Stimulated activated CD4-positive, alpha-beta T cell treated with anti-CD3 and anti-CD28 coated beads, TNF-alpha, amount 100 ng/mL, for 48 hours (primary cell): ENCODE measurements at places on chromosomes 5 and 9.

GRCh38 chr9:19931098-19931890 lies 142.5 kb upstream of the SLC24A2 start:
- DNase-seq, result no peak

DNA sequence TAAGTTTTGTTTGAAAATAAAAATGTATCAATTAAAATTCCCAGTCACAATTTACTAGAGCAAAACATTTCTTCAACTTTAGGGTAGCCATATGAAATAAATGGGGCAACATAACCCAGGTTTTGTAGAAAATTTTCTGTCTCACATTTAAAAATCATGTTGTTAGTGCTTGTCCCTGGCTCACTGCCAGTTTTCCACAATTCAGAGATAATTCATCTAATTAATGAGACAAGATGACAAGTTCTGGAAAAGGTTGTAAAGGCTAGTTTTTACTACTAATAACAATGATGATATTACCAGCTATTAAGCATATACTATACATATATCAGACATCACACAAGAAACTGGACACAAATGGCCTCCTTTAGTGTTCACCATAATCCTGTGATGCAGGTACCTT lies 45.9 kb downstream of the MEGF9 start:
- DNase-seq, result no peak

GRCh38 chr5:76358-77169 lies 15.4 kb upstream of the PLEKHG4B start:
- DNase-seq, result no peak

DNA sequence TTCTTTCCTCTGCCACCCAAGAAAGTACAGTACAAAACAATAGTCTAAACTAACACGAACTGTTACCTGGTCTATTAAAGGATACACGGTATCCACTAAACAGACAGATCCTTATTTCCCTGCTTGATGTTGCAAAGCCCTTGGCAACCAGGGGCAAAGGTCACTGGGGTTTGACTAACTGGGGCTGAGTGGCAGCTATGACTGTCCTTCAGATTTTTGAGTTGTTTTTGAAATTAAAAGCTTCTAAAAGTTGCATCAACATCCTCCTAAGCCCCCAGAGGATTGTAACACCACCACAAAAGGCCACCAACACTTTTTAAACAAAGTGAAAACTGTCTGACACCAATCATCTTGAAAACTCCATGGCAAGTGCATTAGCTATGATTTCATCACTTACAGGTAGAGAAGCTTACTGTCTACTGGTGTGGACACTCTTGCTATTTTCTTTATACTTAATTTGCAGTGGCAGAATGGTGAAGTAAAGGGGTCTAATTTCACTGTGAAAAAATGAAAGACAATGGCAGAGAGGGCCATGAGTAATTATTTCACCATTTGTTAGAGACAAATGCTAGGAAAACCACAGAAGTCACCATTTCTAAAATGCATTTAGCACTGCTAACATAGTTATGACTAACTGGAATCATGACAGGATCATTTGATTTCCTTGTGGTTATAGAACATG lies 292.4 kb downstream of the EFNA5 start:
- DNase-seq, result no peak

DNA sequence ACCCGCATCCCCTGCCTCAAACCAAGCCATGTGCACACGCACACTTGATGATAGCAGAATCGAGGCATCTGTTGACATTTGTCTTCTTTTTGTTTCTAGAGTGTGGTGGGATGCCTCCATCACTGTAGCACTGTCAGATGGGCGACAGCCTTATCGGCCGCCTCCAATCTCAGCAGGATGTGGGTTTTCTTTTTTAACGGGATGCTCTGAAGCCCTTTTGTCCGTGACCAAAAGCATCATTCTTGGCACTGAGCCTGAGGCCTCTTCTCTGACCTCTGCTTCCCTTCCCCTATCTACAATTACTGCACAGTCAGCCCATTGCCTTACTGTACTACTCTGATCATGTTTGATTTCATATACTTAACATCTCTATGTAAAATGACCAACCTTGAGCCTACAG lies 78.3 kb downstream of the LMNB1 start:
- DNase-seq, result no peak

DNA sequence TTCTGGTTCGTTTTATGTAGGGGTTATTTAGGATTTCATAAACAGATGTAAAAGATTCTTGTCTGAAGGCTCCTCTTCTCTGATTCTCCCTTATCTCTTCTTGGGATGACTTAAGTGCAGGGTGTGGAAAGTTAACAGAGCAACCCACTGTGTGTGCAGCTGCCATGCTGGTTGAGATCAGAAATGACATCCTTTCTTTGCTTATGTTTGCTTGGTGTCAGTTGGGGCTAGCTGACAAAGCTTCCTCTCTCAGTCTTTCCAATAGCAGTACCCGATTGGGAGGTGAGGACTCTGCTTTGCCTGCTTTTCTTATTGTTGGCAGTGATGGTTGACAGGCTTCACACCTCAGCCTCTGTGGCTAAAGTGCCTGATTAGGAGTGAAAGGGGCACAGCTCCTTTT lies 26.5 kb downstream of the OGN start:
- no peak for DNase-seq

- no peak for DNase-seq
These were observed 106.5 kb upstream of the PRRC1 start for GRCh38 chr5:127410959-127411358.

GRCh38 chr5:104512063-104512825 lies 949.7 kb upstream of the NUDT12 start:
- no peak for DNase-seq

DNA sequence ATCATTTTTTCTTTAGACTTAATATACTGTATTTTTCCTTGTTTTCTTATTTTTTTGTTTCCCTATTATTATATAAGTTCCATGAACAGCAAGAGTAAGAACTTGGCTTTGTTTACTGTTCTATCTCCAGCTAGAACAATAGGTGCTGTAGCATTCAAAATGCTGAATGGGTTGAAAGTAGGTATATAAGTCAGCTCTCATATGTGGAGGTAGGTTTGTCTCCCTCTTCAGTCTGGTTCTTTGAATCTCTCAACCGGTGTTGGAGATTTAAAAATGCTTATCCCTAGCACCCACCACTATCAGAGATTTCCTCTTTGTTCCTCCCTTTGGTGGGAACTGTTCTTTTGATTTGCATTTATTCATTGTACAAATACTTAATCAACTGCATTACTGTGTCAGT lies 87.5 kb upstream of the FSD1L start:
- no peak for DNase-seq

DNA sequence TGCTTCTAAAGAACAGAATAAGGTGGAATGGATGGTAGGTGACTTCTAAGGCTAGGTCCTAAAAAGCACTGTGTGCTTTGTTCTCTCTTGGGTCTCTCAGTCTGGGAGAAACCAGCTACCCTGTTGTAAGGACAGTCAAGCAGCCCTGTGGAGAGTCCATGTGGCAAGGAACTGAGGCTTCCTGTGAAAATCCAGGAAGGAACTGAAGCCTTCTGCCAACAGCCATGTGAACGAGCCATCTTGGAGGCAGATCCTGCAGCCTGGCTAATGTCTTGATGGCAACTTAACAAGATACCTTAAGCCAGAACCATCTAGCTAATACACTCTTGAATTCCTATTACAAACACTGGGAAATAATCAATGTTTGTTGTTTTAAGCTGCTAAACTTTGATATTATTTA lies 100.1 kb upstream of the PCA3 start:
- no peak for DNase-seq

GRCh38 chr9:8907868-8908267 lies 1108.3 kb upstream of the DMAC1 start:
- no peak for DNase-seq

DNA sequence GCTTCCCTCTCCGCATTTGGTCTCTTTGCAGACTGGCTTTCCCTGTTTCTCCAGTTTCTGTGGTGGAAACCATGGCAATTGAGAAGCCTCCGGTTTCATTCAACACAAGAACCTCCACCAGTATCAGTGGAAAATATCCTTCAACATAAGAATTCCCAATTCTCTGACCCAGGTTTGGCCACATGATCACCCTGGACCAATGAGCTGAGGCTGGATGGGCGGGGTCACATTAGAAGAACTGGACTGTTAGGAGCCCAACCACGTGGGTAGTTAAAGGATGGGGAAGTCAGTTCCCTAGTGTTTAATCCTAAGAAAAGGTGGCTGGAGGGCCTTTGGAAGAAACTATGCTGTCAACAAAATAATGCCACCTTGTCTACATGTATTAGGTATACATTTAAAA lies 336.3 kb downstream of the DMRT2 start:
- DNase-seq, result no peak

- DNase-seq, result no peak
These were observed 298.1 kb downstream of the TRPM3 start for GRCh38 chr9:70823284-70823683.

- no peak for DNase-seq
These were observed 877.9 kb upstream of the WWC1 start for GRCh38 chr5:167413506-167413905.

DNA sequence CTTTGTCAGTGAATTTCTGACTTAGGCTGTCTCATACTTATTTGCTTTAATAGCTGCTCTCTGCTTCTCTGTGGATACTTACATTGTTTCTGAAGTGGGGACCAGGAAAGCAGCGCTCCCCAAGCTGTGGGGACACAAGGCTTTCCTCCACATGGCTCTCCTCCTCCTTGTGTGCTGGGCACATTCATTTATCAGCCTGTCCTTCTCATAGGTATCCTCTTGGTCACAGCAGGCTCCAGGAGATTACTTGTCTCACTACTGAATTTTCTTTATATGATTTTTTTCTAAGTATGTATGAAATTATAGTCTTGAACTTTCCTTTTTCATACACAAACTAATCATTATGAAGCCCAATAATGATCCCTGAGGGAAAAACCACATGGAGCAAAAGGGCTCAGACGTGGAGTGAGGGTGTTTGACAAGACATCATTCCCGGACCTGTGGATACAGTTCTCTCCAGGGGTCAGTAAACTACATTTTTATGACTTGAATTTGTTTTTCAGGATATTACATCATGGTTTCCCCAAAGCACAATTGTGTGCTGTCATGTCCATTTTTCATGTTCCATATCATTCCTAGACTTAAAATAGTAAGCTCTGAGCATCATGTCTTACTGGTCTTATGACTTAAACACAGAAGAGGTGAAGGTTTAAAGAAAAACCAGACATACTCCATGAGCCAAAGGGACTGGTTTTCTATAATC lies 234.5 kb downstream of the PCSK1 start:
- DNase-seq, result no peak

DNA sequence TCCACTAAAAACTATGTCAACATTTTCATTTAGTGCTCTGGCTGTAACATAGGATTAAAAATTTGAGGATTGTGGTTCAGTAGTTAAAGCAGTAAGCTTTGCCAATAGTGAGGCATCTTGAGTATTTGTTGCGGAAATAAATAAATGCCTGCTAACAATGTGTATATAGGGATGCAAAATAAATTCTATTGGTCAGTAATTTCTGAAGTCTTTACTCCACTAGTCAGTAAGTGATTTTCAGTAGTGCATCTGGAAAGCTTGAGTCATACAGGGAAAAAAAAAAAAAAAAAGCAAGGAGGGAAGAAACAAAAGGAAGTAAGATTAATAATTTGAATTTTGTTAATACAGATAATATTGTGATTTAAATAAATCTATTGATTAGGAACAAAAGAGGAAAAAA lies 21.0 kb downstream of the NIPBL start:
- DNase-seq, result no peak

DNA sequence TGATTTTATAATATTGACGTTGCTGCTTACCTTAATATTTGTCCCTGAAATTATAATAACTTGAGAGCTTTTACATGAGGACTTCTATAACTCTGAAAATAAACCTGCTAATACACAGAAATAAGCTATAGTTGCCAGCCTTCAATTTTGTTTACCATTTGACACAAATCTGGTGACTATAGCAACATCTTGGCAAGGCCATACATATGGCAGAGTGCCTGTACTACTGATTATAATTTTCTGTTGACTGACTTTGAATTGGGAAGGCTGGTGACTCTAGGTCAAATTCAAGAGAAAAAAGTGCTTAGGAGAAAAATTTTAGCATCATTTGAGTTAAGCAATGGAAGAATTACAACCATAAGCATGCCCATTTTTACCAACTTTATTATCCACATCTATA lies 581.4 kb upstream of the PTPRD start:
- no peak for DNase-seq

- DNase-seq, result no peak
These were observed 2124.9 kb downstream of the MAT2B start for GRCh38 chr5:165630261-165630778.

DNA sequence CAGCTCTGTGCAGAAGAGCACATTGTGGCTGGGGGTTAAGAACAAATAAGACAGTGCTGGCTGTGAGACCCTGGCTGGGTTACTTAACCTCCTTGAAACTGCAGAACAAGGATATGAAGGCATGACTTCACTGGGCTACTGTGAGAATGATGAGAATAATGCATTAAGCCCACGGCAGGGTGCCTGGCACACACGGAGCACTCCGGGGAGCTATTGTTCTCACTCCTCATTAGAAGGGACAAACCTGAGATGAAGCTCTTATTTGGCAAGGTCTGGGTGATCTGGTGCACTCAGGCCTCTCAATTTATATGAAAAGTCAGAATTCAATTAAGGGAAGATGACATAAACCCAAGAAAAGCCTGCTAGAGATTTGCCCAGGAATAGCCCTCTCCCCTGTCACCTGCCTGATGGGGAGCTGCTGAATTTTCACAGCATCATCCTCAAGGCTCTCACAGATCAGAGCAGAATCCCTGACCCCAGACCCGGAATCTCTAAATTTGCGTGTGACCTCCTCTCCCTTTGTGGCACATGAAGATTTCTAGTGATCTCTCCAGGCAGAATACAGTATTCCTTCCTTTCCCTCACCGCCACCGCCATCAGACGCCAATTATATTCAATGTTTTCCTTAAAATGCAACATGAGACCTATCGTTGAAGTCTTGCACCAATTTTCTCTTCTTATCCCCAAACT lies 102.1 kb downstream of the COL23A1 start:
- DNase-seq, result no peak

DNA sequence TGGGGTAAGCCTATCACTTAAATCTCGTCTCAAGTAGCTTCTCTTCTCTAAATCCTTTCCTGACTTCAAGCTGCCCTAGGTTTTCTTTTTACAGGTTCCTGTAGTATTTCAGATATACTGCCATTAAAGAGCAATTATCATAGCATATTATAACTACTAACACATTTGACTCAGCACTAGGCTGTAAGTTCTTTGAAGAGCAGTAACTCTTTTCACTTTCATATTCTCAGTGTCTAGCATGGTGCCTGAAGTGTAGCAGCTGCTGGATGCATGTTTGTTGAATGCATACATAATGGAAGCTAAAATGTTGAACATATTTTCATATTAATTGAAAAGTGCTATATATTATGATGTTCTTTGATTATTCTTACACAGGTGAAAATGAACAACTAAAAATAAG lies 22.5 kb downstream of the CCDC152 start:
- DNase-seq, result no peak

GRCh38 chr5:91177639-91178038 lies 205.5 kb downstream of the ARRDC3 start:
- no peak for DNase-seq

GRCh38 chr9:80964374-80964773 lies 725.0 kb downstream of the TLE1 start:
- no peak for DNase-seq
